ENCODE measurements at places on chromosomes 2 and 18.
A peak's percentile ranks its signal among the peaks of the same experiment; 100 is the strongest.

- no peak for DNase-seq
Measured at GRCh38 chr2:188978291-188979081, 4.3 kb downstream of the COL3A1 start.

DNA sequence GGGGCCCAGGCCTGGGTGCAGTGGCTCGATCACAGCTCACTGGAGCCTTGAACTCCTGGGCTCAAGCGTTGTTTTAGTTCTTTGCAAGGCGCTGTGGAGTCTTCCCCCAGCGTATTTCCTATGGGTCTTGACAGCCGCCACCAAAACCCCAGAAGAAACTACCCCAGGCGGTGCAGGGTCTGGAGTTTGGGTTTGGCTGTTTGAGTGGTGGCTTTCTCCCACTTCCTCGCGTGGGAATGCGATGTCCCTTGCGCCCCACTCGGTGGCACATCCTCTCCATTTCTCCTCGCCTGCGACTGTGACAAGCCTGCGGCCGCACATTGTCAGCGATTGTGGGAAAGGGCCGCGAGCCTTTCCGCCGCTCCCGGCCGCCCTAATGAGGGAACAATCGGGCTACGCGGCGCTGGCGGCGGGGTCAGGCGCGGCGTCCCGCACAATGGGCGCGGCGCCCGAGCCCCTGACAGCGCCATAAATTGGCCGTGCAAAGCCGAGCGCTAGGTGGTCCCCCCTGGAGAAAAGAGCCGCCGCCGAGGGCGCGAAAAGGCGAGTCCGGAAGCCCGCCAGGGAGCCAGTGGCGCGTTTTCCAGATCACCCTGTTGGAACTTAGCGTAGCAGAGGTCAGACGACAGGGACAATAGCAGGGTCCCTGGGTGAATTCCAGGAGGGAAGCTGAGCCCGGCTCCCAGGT lies 194.9 kb upstream of the POU3F3 start:
- DNase-seq, result no peak

- no peak for DNase-seq
Measured at GRCh38 chr2:236833501-236834073, 252.1 kb upstream of the COPS8 start.

DNA sequence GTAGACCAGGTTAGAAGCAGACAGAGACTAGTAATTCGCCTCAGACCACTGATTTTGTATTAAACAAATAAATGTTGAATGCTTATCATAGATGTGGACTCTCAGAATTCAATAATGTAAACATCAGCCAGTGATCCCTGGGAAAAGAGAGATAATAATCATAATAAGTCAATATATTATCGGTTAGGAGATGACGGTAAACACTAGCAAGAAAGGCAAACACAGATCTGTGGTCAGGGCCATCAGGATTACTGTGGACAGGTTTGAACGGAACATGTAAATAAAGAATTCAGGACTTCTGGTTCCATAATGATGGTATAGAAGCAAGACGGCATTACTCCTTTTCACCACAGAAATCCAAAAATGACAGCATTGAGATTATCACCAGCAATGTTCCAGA lies 861.6 kb downstream of the CBLN2 start:
- no peak for DNase-seq

DNA sequence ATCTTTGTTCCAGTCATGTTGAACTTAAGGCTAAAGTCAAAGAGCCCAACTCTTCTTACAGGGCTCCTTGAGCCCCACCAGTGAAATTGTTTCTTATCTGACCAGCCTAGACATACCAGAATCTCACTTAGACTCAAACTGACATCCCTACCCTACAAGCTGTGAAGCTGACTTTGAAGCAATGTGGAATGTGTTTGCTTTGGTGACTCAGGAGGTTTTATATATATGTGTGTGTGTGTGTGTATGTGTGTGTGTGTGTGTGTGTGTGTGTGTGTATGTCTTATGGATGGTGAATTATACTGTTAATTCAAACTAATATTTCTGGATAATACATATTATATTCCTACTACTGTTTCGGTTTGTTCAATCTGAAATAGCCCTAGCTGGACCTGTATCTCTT lies 67.3 kb downstream of the CAMKMT start:
- no peak for DNase-seq

- no peak for DNase-seq
Measured at GRCh38 chr2:223727562-223727961, 109.8 kb downstream of the AP1S3 start.

GRCh38 chr2:158481116-158481515 lies 24.4 kb downstream of the PKP4 start:
- no peak for DNase-seq

DNA sequence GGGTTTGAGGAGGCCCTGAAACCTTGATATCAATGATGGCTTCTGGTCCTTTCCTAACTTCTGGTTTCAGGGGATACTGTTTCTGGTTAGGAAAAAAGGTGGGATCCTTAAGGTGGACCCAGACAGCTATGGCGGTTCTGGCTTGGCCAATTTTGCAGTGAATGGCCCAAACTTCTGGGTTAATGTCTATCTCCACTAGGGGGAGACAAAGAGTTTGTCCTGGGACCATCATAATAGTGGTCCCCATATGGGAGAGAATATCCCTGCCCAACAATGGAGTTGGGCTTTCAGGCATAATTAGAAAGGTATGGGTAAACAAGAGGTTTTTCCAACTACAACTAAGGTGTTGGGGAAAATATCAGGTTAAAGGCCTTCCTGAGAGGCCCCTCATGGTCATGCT lies 273.5 kb downstream of the CALCRL start:
- no peak for DNase-seq

DNA sequence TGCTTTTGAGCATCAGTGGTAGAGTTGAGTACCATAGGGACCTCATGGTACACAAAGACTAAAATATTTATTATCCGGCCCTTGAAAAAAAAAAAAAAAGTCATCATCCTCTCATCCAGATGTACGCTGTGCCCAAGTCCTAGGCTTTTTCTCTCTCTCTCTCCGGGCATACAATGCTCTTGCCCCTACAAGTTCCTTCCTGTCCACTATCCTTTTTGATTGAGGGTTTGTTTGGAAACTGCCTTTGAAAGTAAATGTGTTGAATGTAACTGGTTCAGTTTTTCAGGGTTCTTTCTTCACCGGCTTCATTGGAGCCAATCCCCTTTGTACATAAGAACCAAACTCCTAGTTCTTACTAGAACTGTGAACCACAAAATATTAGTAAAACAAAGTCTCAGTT lies 130.3 kb downstream of the MGAT5 start:
- DNase-seq, result no peak

DNA sequence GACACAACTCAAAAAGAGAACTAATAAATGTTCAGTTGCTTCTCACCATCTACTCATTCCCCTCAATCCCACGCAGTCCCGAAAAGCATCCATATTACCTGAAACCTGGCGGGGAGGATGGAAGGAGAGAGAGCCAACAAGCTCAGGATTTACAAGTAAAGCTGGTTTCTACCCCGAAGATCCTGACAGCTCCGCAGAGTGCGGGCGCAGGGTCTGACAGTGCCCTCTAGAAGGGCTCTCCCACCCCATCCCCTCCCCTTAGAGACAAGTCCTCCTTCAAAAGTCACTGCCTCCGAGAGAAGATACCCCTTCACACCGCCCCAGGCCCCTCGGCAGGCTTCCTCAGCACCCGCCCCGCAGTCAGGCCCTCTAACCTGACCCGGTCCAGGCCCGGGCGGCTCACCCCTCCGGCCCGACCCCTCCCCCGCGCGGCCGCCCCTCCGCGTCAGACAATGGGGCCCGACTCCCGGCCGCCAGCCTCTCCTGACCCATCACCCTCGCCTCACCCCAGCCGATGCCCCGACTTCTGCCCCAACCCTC lies 550 bp downstream of the RAB1A start:
- peak; percentile 14 for DNase-seq

- DNase-seq, result no peak
Measured at GRCh38 chr18:991441-991840, 86.8 kb downstream of the ADCYAP1 start.

DNA sequence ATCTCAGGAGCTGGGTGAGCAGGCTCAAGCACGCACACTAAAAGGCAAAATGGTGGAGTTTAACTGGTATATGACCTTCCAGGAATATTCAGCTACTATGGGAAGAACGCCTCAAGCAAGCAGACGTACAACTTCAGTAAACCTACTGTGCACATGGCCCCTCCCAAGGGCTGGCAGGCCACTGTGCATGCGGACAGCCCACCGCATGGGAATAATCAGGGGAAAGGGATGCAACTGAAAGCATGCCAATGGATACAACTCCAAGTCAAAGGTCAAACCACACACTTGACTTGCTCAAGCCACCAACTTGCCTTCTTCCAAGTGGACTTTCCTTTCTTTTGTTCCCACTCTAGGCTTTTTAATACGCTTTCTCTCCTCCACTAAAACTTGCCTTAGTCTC lies 121.6 kb upstream of the SNTG2 start:
- DNase-seq, result no peak

GRCh38 chr2:7007846-7008741 lies 90.9 kb downstream of the RNF144A start:
- DNase-seq, result no peak

DNA sequence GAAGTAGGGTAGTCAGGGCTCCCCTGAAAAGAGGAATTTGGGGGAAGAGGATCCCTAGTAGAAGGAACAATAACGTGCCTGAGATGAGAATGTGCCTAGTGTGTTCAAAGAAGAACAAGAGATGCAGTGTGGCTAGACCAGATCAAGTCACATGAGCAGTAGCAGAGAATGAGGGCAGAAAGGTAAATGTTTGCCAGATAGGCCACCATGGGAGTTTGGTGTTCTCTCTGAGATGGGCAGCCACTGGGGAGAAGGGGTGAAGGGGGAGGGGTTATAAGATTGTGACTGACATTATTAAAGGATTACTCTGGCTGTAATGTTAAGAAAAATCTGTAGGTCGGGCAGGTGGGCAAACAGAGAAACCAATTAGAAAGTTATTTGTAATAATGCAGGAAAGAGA lies 166.0 kb downstream of the LCLAT1 start:
- no peak for DNase-seq

DNA sequence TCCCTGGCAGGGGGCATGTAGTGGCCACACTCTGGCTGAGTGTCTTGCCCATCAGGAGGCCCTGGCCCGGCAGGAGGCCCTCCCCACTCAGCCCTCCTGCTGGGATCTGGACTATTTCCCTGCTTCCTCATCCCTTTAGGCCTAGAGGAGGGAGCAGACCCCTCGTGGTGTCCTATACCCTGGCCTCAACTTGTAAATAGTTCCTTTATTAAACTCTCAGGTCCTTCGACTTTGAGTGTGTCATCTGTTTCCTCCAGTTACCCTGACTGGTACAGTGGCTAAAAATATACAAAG lies 166.7 kb upstream of the GLI2 start:
- no peak for DNase-seq

GRCh38 chr2:167708998-167709397 lies 538.4 kb downstream of the STK39 start:
- no peak for DNase-seq

DNA sequence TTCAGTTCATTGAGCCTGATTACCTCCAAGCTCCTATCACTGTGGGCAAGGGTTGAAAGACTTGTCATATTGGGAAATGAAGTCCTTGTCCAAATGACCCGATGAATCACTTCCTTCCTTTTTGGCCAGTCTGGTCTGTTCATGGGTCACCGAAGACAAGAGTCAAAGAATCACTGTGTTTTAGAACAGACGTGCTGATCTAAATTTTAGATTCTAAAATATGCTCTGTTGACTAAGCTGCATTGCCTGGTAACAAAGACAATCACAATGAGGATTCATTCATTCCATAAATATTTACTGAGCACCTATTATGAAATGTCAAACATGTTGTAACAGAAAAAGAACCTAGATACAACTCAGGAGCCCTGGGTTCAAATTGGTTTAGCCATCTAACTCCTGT lies 99.4 kb upstream of the RND3 start:
- DNase-seq, result no peak

DNA sequence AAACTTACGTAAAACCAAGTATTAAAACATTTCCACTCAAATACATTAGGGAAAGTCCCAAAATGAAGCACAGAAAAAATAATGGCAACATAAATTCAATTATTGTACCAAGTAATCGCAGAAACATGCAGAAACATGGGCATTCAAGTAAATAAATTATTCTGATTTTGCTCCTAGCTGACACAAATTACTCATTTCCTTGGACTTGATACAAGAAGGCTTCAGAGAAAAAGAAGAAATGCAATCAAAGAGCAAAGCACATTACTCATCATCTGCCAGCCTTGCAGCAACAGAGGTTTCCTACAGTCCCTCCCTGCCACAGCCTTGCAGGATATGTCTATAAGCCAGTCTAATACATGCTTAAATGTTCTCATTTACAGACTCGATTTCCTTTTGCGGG lies 439.8 kb upstream of the LYPD1 start:
- no peak for DNase-seq

DNA sequence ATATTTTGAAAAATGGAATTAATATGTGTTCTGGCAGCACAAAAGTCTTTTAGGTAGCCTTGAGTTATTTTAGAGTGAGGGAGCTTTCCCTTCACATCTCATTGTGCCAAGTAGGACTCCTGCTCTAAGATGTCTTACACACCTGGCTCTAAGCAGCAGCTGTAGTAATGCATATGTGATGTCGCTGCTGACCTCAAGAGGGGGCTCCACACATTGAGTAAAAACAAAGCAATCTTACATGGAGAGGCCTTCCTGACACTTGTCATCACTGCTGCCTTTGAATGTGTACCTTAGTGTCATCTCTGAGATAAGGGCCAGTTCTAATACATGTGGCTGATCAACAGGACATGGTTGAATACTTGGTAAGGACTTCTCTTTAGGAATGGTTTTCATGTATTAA lies 75.8 kb downstream of the ACTR3 start:
- DNase-seq, result no peak

DNA sequence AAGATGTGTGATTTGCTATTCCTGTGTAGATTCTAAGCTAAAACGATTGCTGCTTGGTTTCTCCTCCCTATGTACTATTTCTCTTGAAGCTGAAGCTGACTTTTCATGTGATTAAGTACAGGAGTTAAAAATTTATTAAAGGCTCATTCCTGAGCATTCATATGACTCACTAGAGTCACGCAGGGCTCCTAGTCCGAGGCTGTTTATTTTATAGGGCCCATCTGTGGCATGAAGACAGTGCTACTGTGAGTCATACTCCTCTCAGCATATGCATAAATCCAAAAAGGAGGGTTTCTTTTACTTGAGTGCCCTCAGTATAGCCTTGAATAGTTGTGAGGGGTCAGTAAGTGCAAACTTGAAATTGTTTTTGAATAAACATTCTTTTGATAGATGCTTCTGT lies 378.8 kb downstream of the PTPRM start:
- no peak for DNase-seq

GRCh38 chr2:620471-621302 lies 56.5 kb downstream of the TMEM18 start:
- no peak for DNase-seq

- DNase-seq, result no peak
Measured at GRCh38 chr2:231361701-231362554, 33.6 kb upstream of the B3GNT7 start.

DNA sequence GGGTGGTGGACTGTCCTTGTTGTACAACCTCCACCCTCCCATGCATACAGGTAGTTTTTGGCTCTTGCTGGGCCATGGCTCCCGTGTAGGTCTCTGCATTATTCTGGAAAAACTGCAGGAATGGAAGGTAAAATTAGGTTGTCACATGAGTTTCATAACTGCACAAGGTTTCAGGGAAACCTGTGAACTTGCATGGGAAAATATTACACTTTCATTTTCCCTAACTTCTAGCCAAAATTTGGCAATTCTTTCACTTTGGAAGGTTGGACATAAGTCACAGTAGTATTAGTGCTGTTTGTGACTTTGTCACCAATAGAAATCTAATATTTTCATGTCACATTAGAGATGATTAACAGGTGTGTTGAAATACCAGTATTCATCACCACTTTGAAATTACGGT lies 118.1 kb upstream of the MGAT5 start:
- no peak for DNase-seq

Data from stimulated activated CD8-positive, alpha-beta memory T cell treated with anti-CD3 and anti-CD28 coated beads, Interleukin-15, amount 100 ng/mL, for 24 hours (primary cell).